SJCRH30 (cell line): ENCODE measurements at places on chromosomes 3 and 15. TPM values are rescaled to one million over a fixed set of nuclear protein-coding genes. Genes with fewer than 3 reads are reported as not detected.

The PLSCR5 gene
- total RNA-seq = not detected in 2 replicates

- DNase-seq = no peak
These were observed 468.9 kb upstream of the WNT5A start for GRCh38 chr3:55955891-55956477.

DNA sequence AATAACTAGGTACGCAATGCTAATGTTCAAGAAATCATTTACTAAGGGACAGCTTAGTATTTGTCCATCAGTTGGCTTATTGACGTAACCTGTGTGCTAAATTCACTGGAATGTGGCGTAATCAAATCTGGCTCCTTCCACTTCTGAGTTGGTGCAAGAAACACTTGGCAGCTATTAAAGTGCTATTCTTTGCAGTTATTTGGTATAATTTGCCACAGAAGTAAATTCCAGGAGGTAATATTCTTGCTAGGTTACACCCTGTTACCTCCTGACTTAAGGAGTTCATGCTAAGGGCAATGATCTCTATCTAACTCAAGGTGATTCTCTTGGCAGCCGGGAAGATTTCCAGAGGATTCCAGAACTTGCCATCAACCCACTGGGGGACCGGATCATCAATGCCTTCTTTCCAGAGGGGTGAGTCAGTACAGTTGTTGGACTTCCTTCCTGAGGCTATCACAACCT is 25.5 kb downstream of the CHP1 start:
- no peak for DNase-seq

- no peak for DNase-seq
These were observed 10.4 kb upstream of the NCKIPSD start for GRCh38 chr3:48696156-48696555.

GRCh38 chr15:79523266-79523665 is 91.1 kb downstream of the MINAR1 start:
- peak; percentile 47 for DNase-seq

- no peak for DNase-seq
These were observed 15.6 kb downstream of the MTHFS start for GRCh38 chr15:79881254-79881653.

DNA sequence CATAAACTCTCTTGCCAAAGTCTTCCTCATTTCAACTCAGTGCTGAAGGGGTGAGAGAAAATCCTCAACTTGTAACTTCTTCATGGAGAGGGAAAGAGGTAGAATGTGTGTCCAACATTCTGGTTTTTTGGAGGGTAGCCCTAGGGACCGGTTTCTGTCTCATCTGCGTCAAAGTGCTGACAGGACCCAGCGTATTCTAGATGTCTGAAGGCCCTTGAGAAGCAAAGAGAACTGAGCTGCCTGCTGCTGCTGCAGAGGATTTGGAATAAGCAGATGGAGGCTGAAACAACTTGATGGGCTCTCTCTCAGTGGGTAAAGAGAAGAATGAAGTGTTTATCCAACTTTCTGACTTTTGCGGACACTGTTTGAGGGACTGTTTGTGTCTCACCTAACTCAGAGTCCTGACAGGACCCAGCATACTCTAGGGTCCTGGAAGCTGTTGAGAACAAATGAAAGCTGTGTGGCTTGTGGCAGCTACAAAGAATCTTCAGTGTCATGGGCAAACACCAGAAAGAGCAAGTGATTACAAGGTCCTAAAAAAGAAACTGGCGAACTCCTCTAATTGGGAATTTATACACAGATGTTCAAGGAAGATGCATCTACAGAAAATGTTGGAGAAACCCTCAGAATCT is 174.4 kb downstream of the SI start:
- DNase-seq = no peak

- no peak for DNase-seq
These were observed 607.2 kb upstream of the MDFIC2 start for GRCh38 chr3:70919661-70920060.

DNA sequence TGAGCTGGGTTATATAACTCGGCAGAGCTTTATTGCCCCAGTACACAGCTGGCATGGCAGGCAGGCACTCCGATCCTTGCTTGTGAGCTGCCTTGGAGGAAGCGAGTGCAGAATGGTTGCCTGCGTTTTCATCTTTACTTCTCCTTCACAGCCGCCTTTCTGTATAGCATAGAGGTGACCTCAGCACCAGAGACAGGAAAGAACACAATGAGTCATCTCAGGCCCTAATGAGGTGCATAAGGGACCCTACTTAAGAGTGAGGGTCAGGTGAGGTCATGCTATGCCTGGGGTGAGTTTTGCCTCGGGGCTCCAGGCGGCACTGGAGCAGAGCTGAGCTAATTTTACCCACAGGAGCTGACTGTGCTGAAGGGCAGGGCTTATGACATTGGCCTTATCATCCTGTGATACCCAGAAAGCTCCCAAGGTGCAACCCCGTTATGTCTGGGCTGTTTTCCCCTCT is 43.5 kb downstream of the LPP start:
- no peak for DNase-seq

The BTLA gene
- total RNA-seq = not detected in 2 replicates

The ZCWPW2 gene
- total RNA-seq = 0.43 and 0.97 TPM in 2 replicates

The ZNF660 gene
- 6.5 and 8.3 TPM in 2 replicates for total RNA-seq

The PARP15 gene
- 0.08 and 0.28 TPM in 2 replicates for total RNA-seq

The CCDC39 gene
- not detected in 2 replicates for total RNA-seq

DNA sequence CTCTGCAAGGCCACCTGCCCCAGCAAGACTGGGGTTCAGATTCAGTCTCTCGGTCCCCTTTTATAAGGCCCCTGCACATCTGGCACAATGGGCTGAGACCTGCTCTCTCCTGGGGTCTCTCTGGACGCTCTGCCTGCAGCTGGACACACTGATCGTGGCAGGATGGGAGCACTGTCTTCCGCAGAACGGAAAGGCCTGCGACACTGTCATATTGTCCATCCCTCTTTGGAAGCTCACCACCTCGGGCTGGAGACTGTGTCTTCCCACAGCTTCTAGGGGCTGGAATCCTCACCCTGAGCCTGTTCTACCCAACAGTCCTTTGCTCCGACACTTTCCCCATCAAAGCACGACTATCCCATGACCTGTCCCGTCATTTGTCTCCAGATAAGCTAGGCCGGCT is 11.5 kb upstream of the IGDCC4 start:
- DNase-seq = no peak

The SEMA3F gene
- 9.3 and 11.3 TPM in 2 replicates for total RNA-seq

- peak; percentile 88 for DNase-seq
These were observed 53.7 kb downstream of the BDH1 start for GRCh38 chr3:197501879-197502620.

The CNTN3 gene
- not detected in 2 replicates for total RNA-seq

- DNase-seq = no peak
These were observed 25.5 kb downstream of the RFT1 start for GRCh38 chr3:53104762-53105161.

- DNase-seq = no peak
These were observed 19.6 kb downstream of the CD86 start for GRCh38 chr3:122074621-122075265.

DNA sequence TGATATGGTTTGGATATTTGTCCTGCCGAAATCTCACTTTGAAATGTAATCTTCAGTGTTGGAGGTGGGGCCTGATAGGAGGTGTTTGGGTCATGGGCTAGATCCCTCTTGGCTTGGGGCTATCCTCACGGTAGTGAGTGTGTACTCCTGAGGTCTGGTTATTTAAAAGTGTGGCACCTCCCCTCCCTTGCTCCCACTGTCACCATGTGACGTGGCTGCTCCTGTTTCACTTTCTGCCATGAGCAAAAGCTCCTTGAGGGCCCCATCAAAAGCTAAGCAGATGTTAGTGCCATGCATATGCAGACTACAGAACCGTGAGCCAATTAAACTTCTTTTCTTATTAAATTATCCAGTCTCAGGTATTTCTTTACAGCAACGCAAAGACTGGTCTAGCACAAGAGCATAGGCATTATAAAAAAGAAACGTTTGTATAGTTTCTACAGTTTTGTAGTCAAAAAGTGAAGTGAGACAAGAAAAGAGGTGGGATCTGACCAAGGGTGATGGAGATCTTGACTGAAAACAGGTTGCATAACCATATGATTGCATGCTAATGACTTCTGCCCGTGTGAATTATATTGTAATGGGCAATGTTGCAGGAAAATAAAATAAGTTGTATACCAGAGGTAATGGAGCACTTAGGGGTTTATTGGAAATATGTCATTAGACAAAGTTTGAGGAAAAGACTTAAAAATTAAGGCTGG is 28.5 kb upstream of the CLASP2 start:
- no peak for DNase-seq

The OTOL1 gene
- total RNA-seq = not detected in 2 replicates

GRCh38 chr15:53530761-53531160 is 228.7 kb downstream of the WDR72 start:
- DNase-seq = no peak

- DNase-seq = no peak
These were observed 50.2 kb downstream of the EPHB3 start for GRCh38 chr3:184611607-184612281.

The HYAL2 gene
- total RNA-seq = 41.7 and 47.2 TPM in 2 replicates

The TMIE gene
- total RNA-seq = 0.08 and 0.10 TPM in 2 replicates

DNA sequence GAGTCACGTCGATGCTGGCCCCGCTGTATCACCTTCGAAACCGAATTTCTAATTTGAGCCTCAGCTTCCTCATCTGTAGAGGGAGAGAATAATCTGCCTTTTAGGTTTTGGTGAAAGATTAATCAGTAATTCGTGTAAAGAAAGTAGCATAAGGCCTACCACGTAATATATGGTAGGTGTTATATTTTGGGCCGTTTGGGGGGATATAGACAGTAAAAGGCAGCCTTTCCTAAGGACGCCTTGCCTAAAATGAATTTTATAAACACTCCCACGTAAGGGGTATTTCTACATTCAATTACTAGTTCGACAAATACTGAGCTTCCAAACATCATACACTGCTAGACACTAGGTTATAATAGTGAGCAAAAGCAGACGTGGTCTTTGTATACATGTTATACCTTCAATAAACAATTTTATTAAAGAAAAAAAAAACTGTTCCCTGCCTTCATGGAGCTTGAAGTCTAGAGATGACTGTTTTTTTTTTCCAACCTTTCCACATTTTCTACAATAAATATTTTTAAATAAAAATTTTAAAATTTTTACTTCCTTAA is 737 bp downstream of the JAGN1 start:
- no peak for DNase-seq

DNA sequence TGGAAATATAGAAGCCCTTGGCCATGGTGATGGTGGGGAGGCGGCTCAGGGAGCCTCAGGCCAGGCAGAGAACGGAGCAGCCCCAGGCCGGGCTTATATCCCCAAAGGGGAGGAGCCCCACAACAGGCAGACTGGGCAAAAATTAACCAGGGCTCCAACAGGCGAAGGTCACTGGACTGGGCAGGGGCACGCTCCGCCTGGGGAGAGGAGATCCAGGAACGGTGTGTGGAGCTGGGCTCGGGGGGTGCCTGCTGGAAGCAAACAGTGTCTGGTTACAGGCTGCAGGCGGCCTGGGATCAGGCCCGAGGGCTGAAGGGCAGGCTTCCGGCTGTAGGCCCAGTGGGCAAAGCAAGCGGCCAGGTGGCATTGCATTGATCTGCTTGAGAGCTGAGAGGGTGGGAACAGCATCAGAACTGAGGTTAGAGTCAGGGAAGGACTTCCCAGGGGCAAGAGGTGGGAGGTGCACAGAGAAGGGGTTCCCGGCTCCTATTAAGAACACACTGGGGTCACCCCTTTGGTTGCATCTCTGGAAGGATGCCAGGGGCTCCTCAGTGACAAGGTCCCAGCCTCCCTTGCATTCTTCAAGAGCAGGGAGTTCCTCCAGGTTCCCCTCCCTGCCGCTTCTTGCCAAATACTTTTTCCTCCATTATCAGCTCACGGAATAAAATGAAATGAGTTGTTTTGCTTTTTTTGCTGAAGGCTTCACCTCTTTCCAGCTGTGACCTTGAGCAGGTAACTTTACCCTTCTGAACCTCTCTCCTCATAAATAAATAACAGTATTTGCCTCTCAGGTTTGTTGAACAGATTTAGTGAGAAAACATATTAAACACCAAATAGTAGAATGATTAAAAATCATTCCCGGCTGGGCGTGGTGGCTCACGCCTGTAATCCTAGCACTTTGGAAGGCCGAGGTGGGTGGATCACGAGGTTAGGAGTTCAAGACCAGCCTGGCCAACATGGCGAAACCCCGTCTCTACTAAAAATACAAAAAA is 7.8 kb downstream of the ANPEP start:
- peak; percentile 46 for DNase-seq
